ENCODE measurements at places on chromosomes 16 and 17.

GRCh38 chr16:5838071-5838470 is 740.5 kb upstream of the EEF2KMT start:
- DNase-seq: no peak

- DNase-seq: peak; percentile 45
These were observed at the start of gene PER1 for GRCh38 chr17:8152112-8152775. Gene PER1, minus strand, starts transcription at chr17:8152404. Its CDS starts 1,698 bp downstream, at chr17:8150706.

GRCh38 chr17:80704381-80704819 is 159.8 kb downstream of the RPTOR start:
- DNase-seq: no peak

GRCh38 chr17:28381141-28381825 is 9.8 kb downstream of the SARM1 start:
- DNase-seq: no peak

DNA sequence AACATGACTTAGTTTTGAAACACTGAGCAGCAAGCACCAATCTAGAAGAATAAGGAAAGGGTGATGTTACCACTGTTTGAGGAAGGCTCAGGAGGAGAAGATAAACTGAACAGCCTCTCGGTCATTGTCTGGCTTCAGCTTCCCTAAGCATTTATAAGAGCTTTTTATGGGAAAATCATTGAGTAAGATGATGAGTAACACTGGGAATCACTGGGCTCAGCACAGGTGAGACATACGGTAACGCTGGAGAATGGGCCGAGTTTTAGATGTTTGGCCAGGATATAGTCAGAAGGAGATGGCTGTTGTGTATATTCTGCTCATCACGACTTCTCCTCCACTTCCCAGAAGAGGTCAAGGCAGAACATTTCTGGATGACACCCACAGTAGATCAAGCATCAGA is 42.2 kb upstream of the ALOX12 start:
- no peak for DNase-seq

GRCh38 chr16:85649411-85650134 is 36.5 kb downstream of the GSE1 start:
- no peak for DNase-seq

- DNase-seq: no peak
These were observed 581 bp downstream of the PRKCA start for GRCh38 chr17:66302761-66303626.

GRCh38 chr17:75875940-75876189 is 2.5 kb downstream of the TRIM47 start:
- peak; percentile 57 for DNase-seq

GRCh38 chr16:75481475-75481874 is 13.8 kb downstream of the CHST6 start:
- DNase-seq: no peak

DNA sequence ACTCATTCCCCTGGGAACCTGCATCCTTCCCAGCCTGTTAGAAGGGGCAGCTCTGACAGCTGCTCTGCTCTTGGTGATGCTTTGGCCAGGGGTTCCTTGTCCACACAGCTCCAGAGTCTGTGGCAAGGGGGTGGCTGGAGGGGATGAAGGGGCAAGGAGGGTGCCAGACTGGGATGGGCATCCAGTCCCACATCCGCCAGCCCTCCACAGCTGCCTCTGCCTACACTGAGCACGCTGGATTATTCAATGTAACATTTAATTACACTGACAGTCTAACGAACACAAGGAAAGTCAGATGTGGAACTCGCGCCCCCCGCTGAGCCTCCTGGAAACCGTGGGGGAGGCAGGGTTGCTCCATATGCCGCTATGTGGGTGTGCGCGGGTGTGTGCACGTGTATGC is 101.1 kb downstream of the C16orf78 start:
- no peak for DNase-seq

Measured in NCI-H2029 treated with DMSO at 0.1 percent for 48 hours (cell line).